ENCODE measurements at places on chromosomes 2 and 18.

DNA sequence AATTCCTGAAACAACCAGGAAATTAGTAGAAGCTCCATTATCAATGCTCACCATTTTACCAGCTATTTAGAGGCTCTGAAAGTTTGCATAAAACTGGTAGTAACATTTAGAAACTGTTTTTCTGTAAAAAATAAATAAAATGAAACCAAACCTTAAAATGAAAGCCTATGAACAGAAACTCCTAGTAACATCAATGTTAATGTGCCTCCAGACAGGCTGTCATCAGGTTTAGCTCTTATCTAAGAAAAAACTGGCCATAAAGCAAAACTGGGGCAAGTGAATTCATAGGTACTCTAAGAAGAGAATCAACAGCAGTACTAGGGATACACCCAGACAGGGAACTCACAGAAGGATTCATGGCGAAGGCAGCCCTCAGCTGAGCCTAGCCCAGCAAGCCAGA lies 8.0 kb downstream of the E2F6 start:
- no peak for DNase-seq

- DNase-seq = no peak
Observed at GRCh38 chr2:194709840-194710239, 947.2 kb upstream of the SLC39A10 start.

GRCh38 chr2:66851449-66851872 lies 416.5 kb downstream of the MEIS1 start:
- DNase-seq = peak; percentile 86

GRCh38 chr18:23136326-23137096 lies 1.2 kb downstream of the CABLES1 start:
- peak; percentile 48 for DNase-seq

GRCh38 chr18:45962866-45963265 lies 4.3 kb downstream of the EPG5 start:
- DNase-seq = peak; percentile 90

DNA sequence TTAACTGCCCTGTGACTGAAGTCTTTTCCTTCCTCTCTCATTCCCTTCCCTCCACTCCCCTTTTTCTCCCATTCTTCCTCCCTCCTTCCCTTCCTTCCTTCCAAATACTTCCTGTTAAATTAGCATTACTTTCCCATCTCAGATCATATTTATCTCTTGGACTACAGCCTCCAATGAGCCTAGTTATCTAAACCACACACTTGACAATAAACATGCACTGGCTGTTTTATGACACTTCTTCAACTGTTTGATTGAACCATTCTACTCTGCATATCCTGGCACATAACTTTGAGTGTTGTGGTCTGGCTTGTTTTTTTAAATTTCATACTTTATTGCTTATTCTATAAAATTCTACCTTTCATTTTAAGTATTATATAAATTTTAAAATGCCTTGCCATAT lies 1860.8 kb upstream of the LRRTM1 start:
- DNase-seq = no peak

DNA sequence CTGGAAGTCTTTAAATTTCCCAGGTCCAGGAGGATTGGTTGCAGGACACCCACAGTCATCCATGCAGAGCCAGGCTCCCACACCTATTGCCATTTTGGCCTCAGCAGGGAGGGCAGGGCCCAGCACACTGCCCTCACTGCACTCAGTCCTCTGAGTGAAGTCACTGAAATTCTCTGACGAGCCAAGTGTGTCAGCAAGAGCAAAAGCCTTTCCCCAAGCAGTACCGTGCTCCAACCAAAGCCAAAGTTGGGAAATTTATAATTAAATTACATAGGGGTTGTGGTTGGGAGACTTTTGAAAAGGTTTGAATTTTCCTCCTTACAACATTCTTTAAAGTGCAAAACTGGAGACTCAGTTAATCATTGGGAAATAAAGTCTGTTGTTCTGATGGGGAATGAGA lies 98.5 kb upstream of the CD226 start:
- DNase-seq = no peak

- no peak for DNase-seq
Observed at GRCh38 chr18:31247574-31248199, 70.3 kb upstream of the DSG1 start.

DNA sequence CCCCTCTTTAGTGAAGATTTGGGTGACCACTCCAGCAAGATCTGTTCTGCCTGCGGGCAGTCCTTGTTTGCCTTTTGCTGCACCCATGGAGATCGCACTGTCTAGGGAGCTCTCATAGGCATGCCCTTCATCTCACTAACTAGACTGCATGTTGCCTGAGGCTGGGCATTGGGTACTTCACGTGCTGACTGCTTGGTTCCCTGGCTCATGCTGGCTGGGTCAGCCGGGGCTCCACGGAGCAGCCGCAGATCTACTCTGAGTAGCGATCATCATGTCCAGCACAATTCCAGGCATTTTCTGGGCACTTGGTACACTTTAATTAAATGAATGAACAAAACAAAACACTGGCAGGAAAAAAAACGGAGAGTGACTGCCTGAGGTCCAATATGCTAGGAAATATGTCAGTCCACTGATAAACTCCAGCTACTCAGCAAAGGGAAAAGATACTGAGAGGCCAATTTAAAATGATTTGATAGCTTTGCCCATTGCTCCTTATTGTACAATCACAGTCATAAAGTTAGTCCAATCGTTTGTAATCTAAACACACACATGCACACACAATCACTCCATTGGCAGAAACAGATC lies 220.3 kb downstream of the C1D start:
- DNase-seq = no peak

DNA sequence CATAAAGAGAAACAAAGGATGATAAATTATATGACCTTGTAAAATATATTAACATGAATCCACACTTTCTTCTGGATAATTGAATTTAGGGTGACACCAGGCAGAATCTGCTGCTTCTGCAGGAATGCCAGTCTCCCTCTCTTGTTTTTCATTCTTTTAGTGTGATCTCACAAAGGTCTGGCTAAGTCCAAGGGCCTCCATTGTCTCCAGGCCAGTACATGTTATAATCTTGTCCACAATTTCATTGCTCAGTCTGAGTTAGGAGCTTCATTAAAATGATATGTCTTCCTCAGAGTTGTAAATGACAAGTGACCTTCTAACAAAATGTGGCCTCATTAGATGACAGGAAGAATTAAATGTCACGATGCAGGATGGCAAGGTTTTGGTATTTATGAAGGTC lies 110.2 kb downstream of the APOB start:
- no peak for DNase-seq

DNA sequence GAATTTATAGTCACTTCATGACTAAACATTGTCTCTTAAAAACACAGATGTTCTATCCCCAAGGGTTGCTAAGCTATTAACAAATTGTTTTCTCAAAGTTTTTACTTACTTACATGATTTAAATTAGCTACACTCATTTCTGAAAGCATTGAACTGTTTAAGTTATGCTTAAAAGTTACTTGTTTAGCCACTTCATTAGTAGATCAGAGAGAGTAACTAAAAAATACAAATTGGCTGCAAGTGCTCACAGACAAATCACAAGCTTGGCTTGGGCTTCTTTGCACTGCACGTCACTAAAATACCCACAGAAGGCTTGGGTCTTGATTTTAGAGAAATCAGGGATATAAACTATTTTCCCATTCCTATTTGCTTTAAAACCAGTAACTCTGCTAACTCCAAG lies 114.1 kb upstream of the SMAD7 start:
- no peak for DNase-seq

- no peak for DNase-seq
Observed at GRCh38 chr2:219457784-219458369, 23.2 kb downstream of the SPEG start.

- no peak for DNase-seq
Observed at GRCh38 chr2:24642351-24642750, 150.8 kb downstream of the PTRHD1 start.

DNA sequence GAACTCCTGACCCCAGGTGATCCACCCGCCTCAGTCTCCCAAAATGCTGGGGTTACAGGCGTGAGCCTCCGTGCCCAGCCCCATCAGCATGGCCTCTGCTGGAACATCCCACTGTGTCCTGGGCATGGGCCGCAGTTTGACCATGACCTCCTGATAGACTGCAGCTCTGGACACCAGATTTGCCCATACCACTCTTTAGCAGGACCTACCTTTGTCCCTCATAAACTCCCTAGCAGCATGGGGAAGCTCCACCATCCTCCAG lies 92.6 kb downstream of the MYCN start:
- no peak for DNase-seq

DNA sequence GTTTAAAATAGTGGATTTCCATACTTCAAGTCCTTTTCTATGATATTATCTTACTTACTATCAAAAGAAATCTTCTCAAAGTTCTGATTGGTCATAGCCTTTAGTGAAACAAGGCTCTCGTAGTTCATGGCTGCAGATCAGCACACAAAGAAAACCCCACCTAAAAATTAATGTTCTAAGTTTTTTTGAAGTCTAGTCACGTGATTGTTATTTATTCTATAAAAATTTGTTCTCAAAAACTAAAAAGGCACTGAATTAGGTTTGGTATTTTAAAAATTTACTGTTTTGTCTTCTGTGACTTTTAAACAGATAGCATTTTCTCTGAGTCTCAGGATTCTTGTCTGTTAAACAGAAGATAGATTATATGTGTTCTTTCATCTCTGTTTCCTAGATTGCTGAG lies 122.4 kb downstream of the KCNH7 start:
- no peak for DNase-seq

- DNase-seq = no peak
Observed at GRCh38 chr2:112915300-112916144, 4.6 kb downstream of the IL37 start.

DNA sequence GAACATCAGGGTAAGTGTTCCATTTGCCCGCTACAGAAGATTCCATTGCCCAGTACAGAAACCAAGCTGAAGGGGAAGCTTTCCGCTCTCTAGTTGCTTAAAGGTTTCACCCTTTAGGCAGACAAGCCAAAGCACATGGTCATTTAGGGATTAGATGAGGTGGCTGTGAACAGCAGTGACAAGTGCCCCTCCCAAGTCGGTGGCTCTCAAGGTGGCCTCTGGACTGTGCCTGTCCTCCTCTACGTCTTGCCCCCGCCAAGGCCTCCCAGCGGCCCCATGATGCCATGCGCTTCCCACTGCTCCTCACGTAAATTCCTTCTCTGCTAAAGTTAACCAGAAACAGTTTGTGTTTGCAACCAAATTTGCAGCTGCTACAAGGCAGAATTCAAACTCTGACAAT lies 24.2 kb upstream of the PTPN4 start:
- DNase-seq = no peak

DNA sequence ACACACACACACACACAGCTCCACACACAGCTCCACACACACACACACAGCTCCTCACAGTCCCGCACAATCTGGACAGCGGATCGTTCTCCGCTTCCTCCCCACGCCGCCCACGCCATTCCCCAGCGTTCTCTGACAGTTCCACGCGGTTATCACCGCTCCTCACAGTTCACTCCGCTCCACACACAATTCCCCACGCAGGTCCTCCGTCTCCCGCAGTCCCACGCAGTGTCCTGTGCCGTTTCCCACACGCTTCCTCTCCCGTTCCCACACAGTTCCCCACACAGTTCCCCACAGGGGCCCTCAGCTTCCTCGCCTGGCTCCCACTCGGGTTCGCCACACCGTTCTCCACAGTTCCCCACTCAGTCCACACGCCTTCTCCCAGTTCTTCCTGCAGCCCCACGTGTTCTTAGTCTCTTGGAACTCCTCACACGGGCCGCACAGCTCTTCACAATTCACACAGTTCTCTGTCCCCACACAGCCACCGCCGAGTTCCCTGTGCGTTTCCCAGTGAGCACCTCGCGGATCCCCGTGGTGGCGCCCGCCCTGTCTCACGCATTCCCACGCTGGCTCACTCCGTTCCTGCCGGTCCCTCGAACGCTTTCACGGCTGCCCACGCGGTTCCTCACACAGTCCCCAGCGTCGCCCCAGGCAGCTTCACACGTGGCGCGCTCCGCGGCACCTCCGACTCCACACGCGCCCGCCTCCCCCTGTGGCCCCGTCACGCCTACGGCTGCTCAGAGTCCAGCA lies 38.4 kb downstream of the KIF1A start:
- no peak for DNase-seq

GRCh38 chr2:88227446-88227845 lies 57.3 kb downstream of the THNSL2 start:
- DNase-seq = peak; percentile 64

DNA sequence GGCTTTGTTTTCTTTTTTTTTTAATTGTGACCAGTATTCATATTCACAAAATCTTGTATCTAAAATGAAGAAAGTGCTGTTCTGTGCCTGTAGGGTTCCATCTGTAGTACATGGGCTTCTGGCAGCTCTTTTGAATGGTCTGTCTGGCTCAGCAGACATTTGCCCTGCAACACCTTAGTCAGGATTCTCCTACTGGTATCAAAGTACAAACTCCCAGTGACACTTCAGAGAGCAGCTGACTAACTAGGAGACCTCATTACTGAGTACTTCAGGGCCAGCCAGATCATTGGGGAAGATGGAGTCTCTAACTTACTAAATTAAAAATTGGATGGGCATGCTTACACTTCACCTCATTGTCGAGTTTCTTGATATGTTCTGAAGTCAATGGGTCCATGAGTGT lies 39.7 kb downstream of the GRHL1 start:
- DNase-seq = no peak

All from EL (cell line).